ENCODE measurements at places on chromosomes 1 and 21.

GRCh38 chr21:21101911-21102310 lies 103.7 kb downstream of the NCAM2 start:
- no peak for DNase-seq

DNA sequence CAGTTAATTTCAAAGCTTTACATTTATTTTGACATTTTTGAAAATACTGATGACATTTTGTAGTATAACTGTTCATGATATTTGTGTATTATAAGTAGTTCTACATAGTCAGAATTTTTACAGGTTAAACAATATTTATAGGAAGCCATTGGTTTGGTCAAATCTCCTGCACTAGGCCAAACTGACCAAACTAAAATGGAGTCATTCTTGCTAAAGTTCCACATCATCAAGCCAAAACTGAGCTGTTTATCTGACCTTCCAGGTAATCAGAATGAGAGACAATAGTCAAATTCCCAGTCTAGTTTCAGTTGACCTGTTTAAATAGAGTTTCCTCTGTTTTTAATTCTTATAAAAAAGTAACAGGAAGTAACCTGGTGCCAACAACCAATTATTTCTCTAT lies 253.3 kb upstream of the RGS18 start:
- no peak for DNase-seq

GRCh38 chr1:38456531-38456876 lies 403.1 kb downstream of the RRAGC start:
- no peak for DNase-seq

- no peak for DNase-seq
Observed at GRCh38 chr1:11862890-11863289, 4.1 kb upstream of the NPPB start.

DNA sequence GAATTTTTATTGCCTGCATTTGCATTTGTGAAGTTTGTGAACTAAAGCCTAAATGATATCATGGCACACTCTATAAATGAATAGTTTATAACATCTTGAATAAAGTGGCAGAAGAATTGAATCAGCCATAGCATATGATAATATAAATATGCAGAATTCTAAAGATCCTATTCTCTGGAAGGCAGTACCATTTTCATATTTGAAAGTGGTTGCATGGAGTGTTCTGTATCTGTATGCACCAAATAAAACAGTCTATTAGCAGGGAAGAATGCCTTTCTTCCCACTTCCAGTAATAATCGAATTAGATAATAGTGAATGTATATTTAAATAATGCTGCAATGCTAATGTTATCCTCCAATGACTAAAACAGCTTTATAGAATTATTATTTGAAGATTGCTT lies 57.9 kb upstream of the TRIM67 start:
- DNase-seq = no peak

DNA sequence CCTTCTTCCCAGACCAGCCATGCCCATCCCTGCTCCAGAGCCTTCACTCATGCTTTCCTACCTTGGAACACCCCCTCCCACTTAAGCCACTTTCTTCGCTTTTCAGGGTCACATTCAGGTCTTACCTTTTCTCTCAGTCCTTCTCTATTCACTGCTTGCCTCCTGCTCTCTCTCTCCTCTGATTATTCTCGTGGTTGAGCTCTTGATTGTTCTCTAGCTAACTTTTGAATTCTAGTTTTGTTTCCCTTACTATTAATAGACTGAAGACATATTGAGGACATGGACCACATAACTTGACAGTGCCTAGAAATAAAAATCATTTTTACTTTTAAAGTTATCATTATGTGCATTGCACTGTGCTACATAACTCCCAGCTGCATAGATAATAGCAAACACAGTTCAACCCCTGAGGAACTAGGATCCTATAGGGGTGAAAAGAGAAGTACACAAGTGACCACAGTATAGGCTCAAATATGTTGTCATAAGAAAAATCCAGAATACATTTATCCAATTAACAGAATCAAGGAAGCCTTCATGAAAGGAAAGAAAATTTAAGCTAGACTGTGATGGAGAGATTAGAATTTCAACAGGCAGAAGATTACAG lies 21.5 kb downstream of the INSL5 start:
- DNase-seq = no peak

DNA sequence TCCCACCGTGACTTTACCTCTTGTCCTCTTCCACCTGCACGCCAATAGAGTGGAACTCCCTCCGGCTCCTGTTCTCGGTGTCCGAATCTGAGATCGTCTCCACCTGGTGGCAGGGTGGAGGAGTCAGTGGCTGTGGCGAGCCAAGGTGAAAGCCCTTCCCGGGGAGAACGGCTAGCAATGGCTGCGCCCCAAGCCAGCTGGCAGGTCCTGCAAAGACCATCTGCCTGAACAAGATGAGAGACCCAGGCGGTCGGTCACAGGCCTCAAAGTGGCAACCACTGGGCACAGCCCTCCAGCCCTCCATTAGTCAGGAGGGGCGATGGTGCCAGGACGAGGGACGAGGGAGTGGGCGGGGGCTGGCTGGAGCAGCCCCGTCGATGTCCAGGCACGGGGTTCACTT lies 25.4 kb upstream of the SMIM12 start:
- DNase-seq = no peak

DNA sequence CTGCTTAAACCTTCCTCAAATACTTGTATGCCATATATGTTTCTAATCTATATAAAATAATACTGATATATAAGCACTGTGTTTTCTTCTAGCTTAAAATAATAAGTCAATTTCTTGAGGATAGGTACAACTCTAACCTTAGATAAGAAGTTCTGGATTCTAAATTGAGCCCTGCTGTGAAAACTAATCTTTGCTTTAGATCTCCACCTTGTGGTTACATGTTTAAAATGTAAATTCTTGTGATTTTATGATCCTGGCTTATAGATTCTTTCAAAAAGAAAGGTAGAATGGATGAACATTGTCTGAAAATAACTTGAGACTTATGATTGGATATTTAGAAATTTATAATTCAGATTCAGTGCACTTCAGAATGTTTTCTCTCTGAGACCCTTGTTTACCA lies 38.9 kb upstream of the HMCN1 start:
- no peak for DNase-seq

- DNase-seq = no peak
Observed at GRCh38 chr1:69139007-69139406, 428.7 kb upstream of the LRRC7 start.

DNA sequence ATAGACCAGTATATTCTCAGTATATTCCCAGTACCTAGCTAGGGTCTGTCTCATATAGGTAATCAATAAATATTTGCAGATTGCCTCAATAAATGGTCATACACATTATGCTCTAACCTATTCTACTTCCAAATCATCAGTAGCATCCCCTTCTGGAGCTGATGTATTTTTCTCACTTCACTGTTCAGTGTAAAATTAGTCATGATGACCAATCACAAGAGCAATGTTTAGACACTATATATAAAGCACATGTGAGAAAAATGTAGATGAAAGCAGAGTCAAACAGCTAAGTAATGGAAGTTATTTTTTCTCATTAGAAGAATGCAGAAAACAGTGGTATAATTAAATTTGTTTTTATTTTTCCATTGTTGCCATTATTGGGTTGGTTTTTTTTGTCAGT lies 34.7 kb downstream of the EPRS1 start:
- DNase-seq = no peak

- no peak for DNase-seq
Observed at GRCh38 chr1:219498666-219499065, 114.2 kb downstream of the ZC3H11B start.

DNA sequence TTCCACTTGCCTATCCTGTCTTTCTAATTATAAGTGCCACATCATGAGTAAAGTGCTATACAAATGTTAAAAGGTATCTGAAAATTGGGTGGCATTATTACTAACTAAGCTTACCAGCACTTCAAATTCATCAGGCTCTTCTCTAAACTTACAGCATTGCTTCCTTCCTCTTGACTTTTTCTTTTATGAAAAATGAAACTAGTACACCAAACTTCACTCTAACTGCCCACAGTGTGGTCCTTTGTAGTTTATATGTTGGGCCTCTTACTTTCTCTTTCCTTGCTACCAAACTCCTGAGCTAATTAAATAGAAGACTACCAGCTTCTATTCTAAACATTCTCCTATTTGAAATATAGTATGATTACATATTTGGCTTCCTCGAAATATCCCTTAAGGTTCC lies 81.8 kb downstream of the NOTCH2 start:
- no peak for DNase-seq

GRCh38 chr1:168341483-168341975 lies 60.9 kb downstream of the TBX19 start:
- DNase-seq = no peak

DNA sequence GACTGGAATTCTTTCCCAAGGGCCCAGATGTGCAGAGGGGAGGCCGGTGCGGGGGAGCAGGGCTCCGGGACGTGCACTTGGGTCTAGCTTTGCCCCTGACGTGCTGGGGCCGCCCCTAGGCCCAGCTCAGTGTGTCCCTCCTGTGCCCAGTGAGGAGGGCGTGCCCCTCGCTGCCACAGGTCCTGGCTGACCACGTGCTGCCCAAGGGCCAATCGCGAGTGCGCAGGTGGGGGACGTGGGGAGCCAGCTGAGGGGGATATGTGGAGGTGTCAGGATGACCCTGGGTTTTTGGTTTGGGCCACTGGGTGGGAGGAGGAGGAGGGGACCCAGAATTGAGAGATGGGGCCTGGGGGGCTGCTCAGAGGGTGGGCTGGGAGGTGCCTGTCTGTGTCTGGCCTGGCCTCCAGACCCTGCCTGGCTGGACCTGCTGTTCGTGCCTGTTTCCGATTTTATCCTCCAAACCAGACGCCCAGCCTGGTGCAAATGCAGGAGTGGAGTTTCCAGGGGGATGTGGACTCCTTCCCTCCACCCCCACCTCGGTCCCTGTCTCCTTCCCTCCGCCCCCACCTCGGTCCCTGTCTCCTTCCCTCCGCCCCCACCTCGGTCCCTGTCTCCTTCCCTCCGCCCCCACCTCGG lies 6.1 kb upstream of the RNF223 start:
- DNase-seq = no peak

GRCh38 chr1:25867210-25867991 lies 8.1 kb downstream of the PAQR7 start:
- DNase-seq = no peak

- no peak for DNase-seq
Observed at GRCh38 chr1:205062319-205062718, 19.3 kb downstream of the CNTN2 start.

All from stimulated activated CD8-positive, alpha-beta memory T cell treated with anti-CD3 and anti-CD28 coated beads, Interleukin-7, amount 100 ng/mL, for 24 hours (primary cell).